Ecto neural progenitor cell (in vitro differentiated cells): ENCODE measurements at places on chromosomes 4 and X.

- no peak for DNase-seq
These were observed 79.5 kb upstream of the MAGEB10 start for GRCh38 chrX:27728291-27728690.

DNA sequence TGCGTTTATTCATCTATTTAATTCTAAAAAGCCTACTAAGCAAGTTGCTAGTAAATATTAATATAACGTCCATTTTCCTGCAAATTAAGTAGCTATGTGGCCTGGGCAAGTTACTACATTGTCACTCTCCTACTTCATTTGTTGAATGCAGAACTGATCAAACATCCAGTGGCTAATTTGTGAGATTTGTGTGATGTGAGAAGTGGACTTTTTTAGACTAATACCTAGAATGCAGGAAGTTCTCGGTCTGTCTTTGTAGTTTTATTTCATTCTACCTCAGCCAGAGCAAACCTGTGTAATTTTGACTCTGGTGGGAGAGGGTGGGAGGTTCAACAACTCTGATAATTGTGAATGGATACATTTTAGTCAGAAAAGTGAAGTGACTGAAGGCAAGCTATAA is 840 bp downstream of the GUF1 start:
- DNase-seq = no peak

DNA sequence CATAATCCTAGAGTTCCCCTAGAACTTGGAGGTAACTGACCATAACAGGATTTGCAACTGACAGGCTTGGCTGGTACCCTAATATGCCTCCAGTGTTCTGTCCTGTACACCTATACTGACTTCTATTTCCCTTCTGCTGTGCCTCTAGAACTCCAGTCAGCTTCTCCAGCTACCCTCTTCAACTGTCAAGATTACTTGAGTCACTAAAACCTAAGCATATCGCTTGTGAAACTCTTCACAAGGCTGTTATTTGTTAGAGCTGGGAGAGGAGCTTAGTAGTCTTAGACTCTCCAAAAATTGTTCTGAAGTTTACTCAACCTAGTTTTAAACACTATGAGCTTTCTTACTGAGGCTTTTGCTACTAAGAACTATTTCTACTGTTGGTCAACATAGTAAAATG is 52.0 kb downstream of the CCNG2 start:
- no peak for DNase-seq

- DNase-seq = no peak
These were observed 30.8 kb downstream of the SPINK2 start for GRCh38 chr4:56790691-56791091.

DNA sequence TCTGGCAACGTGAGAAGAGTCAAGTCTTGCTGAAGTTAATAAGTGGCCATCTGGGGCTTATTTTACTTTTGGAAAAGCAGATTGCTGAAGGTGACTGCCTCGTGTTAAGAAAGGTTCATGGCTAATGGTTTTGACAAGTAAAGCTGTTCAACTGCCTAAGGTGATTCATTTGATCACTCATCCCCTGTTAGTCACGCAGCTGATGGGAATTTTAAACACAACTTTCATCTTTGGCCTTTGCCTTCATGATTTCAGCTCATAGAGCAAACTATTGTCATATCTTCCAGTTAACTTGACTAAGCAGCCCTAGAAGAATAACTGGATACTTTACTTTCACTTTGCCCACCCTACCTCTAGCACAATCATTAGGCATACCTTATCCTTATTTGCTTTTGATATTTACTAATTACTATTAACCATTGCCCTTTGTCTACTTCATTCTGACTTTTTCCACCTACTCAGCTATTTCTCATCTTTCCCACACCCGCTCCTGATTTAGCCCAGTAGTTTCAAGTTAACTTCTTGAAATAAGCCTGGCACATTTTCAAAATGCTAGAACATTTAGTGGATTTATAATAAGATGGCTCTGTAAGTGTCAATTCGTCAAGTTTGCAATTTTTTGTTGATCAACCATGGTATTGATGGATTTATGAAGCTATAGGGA is 170.6 kb upstream of the S100G start:
- DNase-seq = no peak

DNA sequence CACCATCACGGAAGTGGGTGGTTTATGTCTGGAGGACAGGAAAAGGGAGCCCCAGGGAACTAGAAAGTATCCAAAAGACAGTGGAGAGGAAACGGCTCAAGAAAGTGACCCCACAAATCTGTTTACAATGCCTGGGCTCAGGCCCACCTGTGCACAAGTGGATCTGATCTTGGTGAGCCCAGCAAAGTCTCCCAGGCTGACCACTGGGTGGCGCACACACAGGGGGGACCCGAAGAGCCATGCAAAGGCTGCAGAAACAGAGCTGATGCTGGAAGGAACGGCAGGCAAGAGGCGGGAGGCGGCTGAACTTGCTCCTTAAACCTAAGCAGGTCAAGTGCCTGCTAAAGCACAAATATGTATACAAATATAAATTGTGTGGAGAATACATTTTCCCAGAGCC is 9.6 kb downstream of the HAUS7 start:
- peak; percentile 61 for DNase-seq

DNA sequence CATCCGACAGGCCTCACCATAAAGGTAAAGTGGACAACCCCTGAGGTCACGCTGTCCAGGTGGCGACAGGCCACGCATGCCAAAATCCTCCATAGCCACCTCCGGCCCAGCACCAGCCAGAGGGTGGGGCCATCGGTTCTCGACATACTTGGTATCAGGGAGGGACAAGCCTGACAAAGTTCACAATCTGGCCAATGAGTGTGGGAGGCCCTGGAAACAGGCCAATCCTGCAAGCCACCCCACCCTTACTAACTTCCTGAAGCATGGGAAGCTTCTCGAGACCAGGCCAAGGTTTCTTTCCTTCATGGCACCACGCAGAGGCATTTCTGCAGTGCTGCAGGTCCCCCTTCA is 73.8 kb downstream of the MTMR1 start:
- DNase-seq = no peak

GRCh38 chrX:55794405-55794804 is 76.9 kb downstream of the RRAGB start:
- DNase-seq = no peak

DNA sequence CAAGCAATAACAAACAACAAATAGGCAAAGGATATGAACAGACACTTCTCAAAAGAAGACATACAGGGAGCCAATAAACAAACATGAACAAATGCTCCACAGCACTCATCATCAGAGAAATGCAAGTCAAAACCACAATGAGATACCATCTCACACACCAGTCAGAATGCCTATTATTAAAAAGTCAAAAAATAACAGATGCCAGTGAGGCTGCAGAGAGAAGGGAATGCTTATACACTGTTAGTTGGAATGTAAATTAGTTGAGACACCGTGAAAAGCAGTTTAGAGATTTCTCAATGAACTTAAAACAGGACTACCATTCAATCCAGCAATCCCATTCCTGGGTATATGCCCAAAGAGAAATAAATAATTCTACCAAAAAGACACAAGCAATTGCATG is 129.8 kb upstream of the MAGEB2 start:
- DNase-seq = no peak

DNA sequence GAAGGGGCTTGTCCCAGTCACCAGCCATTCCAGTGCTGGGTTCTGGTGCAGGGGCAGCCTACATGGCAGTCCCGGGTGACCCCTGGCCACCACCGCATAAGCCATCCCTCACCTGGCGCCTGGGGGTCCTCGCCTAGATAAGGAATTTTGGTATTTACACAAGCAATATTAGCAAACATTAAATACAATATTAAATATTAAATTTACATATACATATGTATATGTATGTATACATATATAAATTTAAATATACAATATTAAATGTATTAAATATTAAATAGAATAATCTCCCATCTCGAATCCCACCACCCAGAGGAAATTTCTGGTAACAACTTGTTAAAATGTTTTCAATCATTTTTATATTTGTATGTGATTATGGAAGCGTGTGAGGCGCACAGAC is 104.6 kb upstream of the AFAP1 start:
- DNase-seq = no peak

- DNase-seq = no peak
These were observed 194.3 kb downstream of the SOWAHB start for GRCh38 chr4:76703676-76704075.

DNA sequence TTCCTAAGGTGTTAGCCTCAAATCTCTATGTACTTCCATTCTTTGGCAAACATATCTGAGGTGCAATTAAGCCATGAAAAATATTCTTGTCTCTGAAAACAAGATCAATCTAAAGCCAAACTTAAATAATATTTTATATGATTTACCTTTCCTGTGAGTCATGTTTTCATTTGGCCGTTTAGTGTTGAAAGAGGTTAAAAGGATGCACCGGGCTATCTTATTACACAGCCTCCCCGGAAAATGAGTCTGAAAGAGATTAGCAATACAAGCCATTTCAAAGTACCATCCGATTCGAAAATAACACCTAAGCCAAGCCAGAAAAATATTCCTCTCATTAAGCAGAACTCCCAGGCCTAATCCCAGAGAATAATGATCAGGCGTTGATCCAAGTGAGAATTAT is 161.5 kb upstream of the EPHA5 start:
- DNase-seq = no peak

- no peak for DNase-seq
These were observed 100.3 kb upstream of the FAT1 start for GRCh38 chr4:186823989-186824388.

GRCh38 chr4:6338175-6338950 is 68.7 kb downstream of the WFS1 start:
- DNase-seq = no peak

- DNase-seq = no peak
These were observed 76.4 kb upstream of the SHISA3 start for GRCh38 chr4:42320822-42321388.

GRCh38 chr4:158934996-158935669 is 166.3 kb downstream of the FNIP2 start:
- no peak for DNase-seq

GRCh38 chr4:138759554-138759902 is 256.1 kb upstream of the NOCT start:
- DNase-seq = no peak
